ENCODE measurements at places on chromosomes 3 and 15.

GRCh38 chr3:43154980-43155379 is 49.1 kb upstream of the POMGNT2 start:
- DNase-seq = no peak

DNA sequence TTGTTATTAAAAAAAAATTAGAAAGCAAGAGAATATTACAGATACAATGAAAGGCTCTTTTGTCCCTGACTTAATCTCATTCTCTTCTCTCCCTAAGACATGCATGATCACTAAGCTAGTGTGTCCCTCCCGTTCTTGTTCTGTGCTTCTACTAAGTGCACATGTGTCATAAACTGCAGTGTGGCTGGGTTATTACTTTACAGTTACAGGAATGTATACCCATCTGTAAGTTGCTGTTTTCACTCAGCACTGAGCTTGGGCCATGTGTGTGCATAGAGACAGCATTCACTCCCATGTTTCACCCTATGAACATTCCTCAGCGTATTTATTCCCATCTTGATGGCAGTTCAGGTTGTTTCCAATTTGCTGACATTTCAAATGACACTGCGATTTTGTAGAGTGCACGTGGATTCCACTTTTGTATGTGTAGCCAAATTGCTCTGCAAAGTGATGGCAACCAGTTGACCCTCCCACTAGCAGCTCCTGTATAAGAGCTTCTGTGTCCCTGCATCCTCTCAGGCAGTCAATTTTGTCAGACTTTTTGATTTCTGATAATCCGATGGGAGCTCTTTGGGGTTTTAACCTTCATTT is 145.8 kb upstream of the UBE2E1 start:
- DNase-seq = no peak

- no peak for DNase-seq
Measured at GRCh38 chr3:25427563-25427941, 511 bp upstream of the RARB start.

GRCh38 chr3:15616053-15616452 is 14.5 kb downstream of the BTD start:
- no peak for DNase-seq

DNA sequence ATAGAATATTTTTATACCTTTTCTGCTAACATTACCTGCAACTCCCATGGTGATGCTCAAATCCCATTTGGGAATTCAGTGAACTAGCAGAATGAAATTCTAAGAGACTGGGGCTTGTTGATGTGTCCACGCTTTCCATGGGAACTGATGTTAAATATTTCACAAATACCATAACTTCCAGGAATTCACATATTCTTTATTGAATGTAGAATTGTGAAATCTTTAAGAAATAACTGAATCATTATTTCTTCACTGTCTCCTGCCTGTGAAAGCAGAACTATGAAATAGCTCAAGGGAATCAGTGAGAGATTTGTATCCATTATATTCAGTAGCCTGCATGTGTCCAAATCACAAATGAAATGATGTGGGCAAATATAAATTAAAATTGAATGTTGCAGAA is 130.8 kb downstream of the SERPINI1 start:
- no peak for DNase-seq

GRCh38 chr3:110384601-110385000 is 687.0 kb upstream of the NECTIN3 start:
- DNase-seq = no peak

- DNase-seq = no peak
Measured at GRCh38 chr15:36251450-36251849, 328.0 kb upstream of the CDIN1 start.

DNA sequence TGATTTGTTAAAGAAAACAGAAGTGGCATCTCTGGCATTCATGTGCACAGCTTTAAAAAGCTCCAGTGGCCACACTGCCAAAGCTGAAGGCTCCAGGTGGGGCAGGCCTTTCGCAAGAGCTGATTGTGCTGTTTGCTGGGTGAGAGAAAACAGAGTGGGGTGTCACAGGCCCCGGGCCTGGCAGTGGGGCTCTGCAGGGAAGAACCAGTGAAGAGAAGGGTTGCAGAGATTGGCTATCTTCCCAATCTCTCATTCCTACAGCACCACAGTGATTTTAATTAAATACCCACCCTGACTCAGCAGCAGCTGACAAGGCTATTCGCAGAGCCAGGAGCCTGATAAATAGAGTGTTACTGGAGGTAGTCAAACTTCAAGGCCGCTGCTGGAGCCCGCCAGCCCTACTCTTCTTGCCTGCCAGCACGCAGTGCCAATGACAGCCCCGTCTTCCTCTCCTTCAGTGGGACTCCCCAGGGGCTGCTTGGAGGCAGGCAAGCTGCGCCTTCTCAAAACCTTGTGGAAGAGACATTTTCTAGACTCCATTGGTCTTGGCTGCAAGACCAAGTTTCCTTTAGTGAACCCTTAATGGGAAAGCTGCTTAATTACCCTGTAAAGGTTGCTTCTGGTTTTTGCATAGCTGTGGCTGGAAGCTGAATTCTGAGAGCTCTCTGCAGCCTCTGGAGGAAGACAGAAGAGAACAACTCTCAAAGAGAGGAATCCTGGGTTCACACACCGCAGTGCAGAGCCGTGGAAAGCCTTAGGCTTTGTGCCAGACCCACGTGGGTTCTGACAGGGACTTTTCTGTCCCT is 225.8 kb upstream of the SLCO3A1 start:
- no peak for DNase-seq

DNA sequence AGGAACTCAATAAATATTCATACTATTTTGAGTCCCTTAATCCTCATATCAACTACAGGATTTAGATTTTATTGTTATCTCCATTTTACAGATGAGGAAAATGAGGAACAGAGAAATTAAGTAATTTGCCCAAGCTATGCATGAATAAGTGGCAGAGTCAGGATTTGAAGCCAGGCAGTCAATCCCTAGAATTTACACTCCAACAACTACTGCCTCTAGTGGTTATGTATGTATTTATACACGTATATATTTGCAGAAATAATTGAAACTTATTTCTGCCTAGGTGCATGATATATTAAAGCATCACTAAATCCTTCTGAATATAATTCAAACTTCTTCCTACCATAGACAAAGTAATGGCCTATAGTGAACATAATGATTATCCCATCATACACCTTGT is 137.4 kb downstream of the SERPINI1 start:
- DNase-seq = no peak

- no peak for DNase-seq
Measured at GRCh38 chr15:49697121-49697520, 76.3 kb downstream of the DTWD1 start.

GRCh38 chr3:151777880-151778279 is 36.0 kb upstream of the AADAC start:
- DNase-seq = no peak

- DNase-seq = no peak
Measured at GRCh38 chr15:66864871-66865281, 162.8 kb downstream of the SMAD6 start.

DNA sequence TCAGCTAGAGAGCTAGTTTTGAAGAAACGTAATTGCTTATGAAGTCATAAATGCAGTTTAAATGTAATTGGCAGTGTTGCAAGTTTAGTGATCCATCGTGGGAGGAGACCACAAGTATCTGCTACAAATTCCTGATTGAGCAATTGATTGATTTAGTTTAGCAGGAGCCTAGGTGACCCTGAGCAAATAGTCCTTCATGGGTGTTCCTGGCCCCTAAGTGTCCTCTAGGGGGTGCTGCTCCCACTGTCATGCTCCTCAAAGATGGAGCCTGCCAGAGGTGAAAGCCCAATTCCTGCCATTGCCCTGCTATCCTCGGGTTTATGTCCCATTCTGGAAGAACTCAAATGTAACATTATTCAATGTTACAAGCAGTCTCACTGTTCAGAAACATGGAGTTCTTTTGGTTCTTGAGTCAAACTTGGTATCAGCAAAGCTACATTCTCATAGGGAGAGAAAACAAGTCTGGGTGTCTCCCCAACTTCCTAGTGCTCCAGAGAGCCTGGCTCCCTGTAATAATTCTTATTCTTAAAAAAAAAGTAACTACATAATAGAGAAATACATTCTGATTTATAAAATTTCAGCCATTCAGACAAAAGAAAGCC is 29.8 kb upstream of the SENP5 start:
- DNase-seq = no peak

DNA sequence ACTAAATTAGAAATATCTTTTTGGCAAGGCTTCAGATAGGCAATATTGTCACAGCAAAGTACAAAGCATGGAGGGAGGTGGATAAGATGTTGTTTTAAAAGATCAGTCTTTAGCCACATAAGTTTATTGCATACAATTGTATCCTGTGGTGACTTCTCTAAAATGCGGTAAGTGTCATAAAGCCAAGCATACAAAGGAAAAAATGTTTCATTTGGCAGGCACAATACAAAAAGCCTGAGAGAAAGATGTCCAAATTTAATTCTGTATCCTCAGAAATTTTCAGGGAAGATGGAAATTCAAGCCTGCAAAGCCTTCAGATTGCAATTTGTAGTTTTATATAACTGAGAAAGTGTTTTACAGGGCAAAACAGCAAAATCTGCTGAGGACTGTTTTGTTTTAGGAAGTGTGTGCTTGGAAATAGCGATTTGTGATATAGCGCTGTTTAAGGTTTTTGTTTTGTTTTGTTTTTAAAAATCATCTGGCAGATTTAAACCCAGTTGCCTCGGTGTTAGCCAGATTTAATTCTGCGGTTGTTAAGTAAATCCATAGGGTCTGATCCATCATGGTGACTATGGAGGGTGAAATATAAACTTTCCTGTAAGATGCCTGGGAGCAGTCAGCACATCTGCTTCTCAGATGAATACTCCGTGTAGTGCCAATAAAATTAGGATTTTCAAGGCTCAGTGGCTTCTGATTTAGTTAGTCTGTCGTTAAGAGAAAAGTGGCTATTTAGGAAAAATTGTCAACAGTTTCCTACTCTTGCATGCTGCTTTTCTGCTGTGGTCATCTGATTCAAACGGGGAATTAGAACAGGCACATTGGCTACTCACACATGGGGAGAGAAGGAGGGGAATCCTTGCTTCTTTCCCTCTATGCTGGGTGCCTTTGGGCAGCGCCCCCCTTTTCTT is 8.0 kb downstream of the KAT2B start:
- no peak for DNase-seq

- no peak for DNase-seq
Measured at GRCh38 chr3:53229606-53230005, 26.2 kb downstream of the TKT start.

DNA sequence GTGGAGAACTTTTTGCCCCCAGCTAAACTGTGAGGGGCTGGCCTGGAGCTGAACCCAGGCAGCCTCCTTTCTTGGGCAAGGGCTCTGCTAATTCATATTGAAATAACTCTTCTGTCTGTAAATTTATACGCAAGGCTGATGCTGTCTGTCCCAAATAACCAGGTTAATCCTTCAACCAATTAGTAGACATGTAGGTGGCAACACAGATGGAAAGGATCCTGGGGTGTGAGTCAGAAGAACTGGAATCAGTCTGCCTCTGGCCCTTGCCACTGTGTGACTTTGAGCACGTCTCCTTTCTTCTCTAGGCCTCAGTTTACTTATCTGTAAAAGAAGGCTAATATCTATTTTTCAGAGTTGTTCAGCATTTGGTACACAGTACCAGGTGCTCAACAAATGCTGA is 48.3 kb upstream of the IREB2 start:
- no peak for DNase-seq
